Stimulated activated CD4-positive, alpha-beta T cell treated with anti-CD3 and anti-CD28 coated beads, Interleukin-2, amount 100 ng/mL, for 24 hours (primary cell): ENCODE measurements at places on chromosomes 7 and 10.

DNA sequence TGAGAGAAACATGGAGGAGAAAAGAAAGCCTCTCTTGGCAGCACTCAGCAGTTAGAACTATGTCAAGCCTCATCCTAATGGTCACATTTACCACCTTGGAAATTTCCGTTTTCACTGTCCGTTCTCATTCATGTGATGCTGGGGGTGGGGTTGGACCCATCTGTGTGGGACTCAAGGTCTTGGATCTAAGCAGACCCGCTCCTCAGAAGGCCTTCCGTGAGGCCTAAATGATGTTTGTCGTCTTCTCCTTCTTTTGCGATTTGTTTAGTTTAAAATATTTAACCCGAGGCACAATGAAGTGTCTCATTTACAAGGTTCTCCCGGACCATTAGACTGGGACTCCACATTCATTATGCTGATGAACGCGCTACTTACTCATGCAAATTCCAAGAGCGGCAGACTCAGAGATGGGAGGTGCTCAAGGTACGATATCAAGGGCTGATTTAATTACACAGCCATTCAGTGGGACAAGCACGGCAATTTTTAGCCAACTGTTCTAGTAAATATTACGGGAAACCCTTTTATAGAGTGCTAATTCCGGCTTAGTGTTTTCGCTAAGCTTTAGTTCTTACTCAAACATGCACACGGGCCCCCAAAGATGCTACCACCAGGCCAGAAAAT is 109.1 kb upstream of the EFCAB10 start:
- no peak for DNase-seq

- DNase-seq: no peak
Observed at GRCh38 chr10:86960003-86960862, 1.8 kb downstream of the SNCG start.

DNA sequence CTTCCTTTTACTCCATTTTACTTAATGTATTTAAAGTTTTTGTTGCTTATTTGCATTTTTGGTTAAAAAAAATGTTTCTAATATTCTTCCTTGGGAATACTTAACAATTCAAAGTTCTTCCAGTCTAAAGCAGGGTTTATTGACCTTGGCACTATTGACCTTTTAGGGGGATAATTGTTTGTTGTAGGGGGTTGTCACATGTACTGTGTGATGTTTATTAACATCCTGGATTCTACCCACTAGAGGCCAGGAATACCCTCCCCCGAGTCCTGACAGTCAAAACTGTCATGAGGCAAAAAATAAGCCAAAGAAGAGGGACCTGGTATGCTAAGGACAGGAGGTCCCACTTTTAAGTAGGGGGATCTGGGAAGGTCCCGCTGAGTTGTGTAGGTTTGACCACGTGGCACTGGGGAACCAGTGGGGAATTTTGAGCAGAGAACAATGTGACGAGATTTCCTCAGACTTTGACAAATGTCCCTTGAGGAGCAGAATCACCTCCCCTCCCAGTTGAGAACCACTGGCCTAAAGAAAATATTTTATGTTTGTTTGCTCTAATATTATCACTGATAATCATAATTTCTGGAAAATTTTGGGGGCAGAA is 178.3 kb upstream of the PRR15 start:
- DNase-seq: no peak

- DNase-seq: no peak
Observed at GRCh38 chr10:11113156-11113555, 95.5 kb downstream of the CELF2 start.

GRCh38 chr7:139916717-139917395 is 87.8 kb downstream of the TBXAS1 start:
- DNase-seq: no peak

- DNase-seq: no peak
Observed at GRCh38 chr7:109772161-109772560, 1202.5 kb downstream of the DNAJB9 start.

GRCh38 chr10:26057466-26057865 is 123.4 kb downstream of the MYO3A start:
- DNase-seq: no peak

DNA sequence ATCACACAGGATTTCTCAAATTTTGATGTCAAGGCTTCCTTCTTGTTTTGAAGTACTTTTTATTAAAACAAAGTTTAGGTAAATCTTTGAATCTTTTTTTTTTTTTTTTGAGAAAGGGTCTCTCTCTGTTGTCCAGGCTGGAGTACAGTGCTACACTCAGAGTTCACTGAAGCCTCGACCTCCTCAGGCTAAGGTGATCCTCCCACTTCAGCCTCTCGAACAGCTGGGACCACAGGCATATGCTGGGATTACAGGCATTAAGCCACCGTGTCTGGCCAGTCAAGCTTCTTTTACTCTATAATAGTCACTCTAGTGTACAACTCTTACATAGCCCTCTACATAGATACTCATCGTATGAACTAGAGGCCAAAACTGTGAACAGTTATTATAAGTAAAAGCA is 3.4 kb downstream of the RUFY2 start:
- no peak for DNase-seq

DNA sequence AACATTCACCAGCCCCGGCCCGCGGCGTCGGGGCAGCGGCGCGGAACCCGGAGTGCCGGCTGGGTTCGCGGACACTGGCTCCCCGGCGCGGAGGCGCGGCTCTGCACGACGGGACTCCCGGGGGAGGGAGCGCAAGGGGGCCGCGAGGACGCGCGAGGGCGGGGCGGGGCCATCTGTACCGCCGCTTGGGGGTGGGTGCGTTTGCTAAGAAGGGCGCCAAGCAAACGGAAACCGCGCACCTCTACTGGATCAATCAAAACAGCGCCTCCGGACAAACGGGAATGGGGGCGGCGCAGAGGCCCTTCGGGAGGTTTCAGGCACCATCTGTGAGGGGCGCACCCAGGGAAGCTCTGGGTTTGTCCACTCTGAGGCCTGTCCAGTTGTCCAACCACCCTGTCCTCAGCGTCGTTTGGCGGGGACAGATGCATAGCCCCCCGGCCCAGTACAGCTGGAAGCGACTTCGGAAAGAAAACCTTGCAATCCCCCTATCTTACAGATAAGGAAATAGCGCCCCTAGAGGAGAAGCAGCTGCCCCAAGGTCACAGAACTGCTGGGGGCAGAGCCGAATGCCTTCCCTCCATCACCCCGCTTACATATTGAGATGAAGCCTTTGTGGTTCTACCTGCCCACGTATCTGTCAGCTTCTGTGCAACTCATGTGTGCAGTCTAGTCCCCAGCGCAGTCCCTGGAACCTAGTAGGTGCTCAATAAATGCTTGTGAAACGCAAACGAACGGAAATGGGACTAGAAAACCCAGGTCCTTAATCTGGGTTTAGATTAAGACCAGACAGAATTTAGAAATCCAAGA is 10.7 kb upstream of the SLIT1 start:
- peak; percentile 72 for DNase-seq

GRCh38 chr10:122495406-122496340 is 34.3 kb downstream of the HTRA1 start:
- no peak for DNase-seq

DNA sequence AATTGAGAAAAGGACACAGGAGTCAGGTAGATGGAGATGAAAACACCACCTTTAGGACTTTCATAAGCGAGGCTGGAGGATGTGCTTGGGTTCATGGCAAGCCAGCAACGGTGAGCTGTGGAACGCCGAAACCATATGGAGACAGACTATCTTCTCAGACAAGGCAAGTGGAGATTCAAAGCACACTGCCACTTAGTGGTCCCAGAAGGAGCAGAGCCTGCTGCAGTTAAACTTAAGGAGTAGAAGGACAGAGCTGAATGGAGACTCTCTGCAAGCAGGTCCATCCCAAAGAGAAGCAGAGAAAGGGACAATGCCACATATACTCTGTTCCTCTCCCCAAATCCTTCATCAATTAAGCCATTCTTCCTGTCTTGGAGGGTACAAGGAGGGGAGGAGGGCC is 236.3 kb upstream of the HABP2 start:
- DNase-seq: no peak

- no peak for DNase-seq
Observed at GRCh38 chr7:50142425-50143017, 49.5 kb upstream of the ZPBP start.

GRCh38 chr7:157873664-157874063 is 536.9 kb downstream of the DNAJB6 start:
- DNase-seq: no peak

DNA sequence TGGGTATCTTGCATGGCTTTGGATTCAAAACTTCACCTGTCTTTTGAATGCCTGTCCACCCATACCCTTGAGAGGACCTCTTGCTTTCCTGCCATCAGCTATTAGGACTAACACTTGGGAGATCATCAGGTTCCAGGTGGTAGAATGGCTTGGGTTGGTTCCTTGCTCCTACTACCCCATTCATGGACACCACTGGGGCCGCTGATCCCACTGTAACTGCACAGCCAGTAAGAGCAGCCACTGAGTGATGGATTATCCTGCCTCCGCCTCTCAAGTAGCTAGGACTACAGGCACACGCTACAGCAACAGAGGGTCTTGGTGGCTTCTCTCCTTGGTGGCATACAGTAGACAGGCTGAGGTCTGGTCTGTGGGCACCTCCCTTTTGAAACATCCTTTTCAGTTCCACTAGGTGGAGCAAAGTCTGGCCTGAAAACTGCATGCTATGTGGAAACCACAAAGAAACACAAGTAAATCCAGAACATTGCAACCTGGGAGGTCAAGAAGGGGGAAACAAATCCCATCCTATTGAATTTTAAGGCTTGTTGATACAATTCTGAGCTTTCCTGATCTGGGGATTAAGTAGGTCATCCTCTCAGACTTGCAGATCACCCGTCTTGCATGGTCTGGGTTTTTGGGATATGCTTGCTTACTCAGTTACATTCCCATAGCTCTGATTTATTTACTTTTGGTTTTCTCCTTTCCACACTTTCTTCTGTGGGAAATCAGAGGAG is 9.4 kb downstream of the WBP1L start:
- no peak for DNase-seq

- no peak for DNase-seq
Observed at GRCh38 chr7:103710247-103710646, 264.2 kb upstream of the SLC26A5 start.

GRCh38 chr7:42964849-42965805 is 33.0 kb downstream of the MRPL32 start:
- DNase-seq: no peak
